ENCODE measurements at places on chromosomes 12 and 14. TPM values are rescaled to one million over a fixed set of nuclear protein-coding genes. Genes with fewer than 3 reads are reported as not detected.

DNA sequence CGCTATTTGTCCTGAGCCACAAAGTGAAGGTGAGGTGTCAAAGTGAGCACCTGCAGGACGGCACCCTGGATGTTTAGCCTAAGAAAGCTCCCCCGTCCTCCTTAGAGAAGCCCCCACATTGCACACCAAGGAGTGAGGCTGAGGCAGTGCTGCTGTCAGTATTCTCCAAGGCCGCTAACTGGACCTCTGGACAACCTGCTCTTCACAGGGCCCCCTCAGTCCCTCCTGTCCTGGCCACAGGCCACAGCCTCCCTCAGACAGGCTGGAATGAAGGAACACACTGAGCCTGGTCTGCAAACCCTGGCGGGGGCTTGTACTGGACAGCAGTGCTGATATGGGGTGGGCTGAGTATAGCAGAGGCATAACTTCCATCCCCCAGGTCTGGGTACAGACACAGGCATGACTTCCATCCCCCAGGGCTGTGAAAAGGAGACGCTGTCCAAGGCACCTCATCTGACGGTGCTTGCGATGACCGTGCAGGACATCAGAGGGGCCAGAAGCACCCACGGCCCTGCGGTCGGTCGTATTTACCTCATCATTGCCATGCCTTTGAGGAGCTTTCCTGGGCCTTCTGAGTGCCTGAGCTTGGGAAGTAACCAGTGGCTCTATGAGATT is 82.4 kb upstream of the DIO3 start:
- DNase-seq, result no peak

GRCh38 chr12:104048811-104049210 is 1.2 kb downstream of the GLT8D2 start:
- no peak for DNase-seq

Gene GPD1
- 21.5 TPM for total RNA-seq

DNA sequence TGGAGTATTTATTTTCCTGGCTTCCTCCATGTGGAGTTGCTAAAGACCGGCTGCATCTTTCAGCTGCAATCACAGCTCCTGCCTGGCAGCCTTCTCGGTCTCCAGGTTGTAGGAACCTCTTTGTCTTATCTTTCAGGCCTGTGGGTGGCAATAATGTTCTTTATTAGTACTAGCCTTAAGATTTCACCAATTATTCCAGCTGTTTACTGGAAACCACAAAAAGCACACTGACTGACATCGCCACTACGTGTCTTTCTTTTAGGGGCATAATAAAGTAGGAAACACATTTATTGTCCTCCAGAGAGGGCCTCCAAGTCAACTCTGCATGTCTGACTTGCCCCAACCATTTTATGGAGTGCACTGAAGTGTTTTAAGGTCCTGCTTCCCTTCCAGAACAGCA is 1116.5 kb upstream of the TMEM132C start:
- no peak for DNase-seq

- no peak for DNase-seq
These were observed 29.3 kb downstream of the NIN start for GRCh38 chr14:50801706-50802105.

GRCh38 chr14:68695326-68695768 is 97.5 kb downstream of the ZFP36L1 start:
- no peak for DNase-seq

Gene CRIP2
- 130 TPM for total RNA-seq

DNA sequence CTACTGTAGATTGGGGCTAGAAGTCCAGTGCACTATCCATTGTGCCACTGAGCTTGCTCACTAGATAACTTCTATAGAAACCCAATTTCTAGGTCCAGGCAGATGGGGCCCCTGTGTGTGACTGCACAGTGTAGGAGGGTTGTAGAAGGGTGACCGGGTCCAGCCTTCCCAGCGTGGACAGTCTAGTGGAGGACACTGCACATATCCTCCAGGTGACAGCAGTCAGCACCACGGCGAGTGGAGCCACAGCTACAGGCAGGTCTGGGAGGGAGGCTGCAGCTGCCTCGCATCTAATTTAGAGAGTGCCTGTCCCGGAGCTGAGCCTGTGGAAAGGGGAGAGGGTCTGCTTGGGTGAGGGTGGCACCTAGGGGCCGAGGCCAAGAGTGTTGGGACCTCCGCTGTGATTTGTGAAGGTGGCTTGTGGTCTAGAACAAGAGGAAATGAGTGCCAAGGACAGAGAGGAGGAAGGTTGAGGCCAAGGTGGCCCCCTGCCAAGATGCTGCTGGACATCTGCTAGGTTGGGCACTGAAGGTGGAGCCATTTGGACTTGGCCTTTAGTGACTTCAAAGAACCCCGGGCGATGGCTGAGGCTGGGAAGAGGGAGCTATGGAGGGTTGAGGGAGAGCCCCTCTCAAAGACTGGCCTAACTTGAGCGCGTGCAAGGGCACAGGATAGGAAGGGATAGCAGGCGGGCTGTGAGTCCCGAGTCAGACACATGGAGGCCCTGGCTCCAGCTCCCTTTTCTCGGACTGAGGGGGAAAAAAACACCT is 46.0 kb upstream of the TRAF3 start:
- no peak for DNase-seq

GRCh38 chr12:49627752-49628360 is 4.5 kb downstream of the PRPF40B start:
- no peak for DNase-seq

Gene PRH1
- total RNA-seq, result 13.8 TPM

Gene GPR33
- total RNA-seq, result not detected

GRCh38 chr12:55704824-55705718 is 2.6 kb downstream of the ITGA7 start:
- no peak for DNase-seq

DNA sequence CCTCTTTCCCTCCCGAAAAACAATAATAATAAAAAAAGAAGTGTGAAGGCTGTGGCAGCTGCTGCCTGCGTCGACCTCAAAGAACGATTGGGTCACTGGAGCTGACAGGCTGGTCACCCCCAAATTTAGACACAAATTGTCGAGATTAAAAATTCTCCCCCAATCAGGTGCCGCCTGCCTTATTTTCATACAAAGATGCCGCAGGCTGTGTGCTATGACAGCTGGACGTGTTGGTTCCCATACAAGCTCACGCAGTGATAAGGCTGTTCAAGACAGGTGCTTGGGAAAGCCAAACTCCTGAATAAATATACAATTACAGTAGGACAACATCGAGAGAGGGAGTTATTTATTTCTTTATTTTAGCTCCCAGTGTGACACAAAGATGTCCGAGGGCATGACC is 1041.8 kb downstream of the VRK1 start:
- no peak for DNase-seq

DNA sequence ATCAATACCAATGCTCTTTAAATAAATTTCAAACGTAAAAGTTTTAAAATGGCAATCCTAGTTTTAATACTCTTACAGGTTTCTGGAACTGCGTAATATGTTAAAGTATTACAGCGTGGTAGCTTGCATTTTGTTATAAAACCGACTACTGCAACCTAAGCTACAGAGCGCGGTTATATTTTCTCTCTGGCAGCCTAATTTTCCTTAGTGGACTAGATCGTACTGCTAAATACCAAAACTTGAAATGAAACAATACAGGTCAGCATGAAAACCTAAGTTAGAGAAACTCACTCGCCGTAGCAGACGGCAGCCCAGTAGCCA is 1.2 kb downstream of the CCDC92 start:
- no peak for DNase-seq

GRCh38 chr14:97848317-97848980 is 1051.3 kb downstream of the VRK1 start:
- DNase-seq, result peak; percentile 22

- peak; percentile 86 for DNase-seq
These were observed 34.9 kb upstream of the SPTSSA start for GRCh38 chr14:34496679-34497513.

DNA sequence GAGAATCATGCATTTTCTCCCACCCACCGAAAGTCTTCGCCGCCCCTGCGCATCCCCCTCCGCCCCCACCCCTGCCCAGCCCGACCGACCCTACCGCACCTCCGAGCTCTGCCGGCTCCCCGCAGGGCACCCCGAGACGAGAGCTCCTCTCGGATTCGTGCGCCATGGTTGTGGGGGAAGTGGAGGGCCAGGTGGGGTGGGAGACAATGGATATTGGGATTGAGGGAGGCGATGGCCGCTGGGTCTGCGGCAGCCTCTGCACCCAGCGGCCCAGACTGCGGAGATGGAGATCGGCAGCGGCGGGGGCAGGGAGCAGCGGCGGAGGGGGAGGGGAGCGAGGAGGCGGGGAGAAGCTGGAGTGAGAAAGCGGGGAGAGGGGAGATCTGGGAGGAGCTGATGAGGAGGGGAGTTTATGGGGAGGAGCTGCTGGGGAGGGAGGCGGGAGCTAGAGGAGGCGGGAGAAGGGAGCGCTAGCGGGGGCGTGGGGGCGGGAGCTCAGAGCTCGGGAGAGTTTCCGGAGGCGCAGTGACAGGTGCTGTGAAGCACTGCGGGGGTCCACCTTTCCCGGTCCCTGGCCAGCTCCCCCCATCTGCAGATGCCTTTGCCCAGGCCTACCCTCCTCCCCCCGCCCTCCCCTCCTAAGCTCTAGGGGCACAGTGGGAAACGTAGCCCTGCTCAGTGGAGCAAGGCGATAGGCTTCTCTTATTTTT is at the start of gene SALL2:
TSS of gene SALL2 (minus strand) at position 385 of the 710 bp plus-strand sequence. CDS start at position 166, 219 bp downstream.
- DNase-seq, result peak; percentile 47

GRCh38 chr14:77031759-77032490 is 3.4 kb upstream of the IRF2BPL start:
- DNase-seq, result no peak

Gene SRRM4
- 0.03 TPM for total RNA-seq

DNA sequence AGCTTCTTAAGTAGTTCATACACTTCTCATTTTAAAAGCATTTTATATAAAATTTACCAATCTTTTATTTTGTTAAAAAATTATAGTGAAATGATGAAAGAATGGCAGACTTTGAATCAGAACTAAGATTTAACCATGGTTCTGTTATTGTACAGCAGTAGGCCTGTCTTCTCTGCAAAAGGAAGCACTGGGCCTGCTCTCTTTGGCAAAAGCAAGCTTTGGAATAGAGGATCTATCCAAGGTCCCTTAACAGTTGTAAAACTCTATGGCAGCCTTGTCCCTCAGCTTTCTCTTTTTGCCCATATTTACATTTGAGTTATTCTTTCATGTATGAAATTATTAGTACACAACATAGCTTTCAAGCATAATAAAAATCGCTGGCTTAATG is 82.8 kb downstream of the PLEKHG7 start:
- no peak for DNase-seq

- no peak for DNase-seq
These were observed 6.1 kb upstream of the CDCA4 start for GRCh38 chr14:105026802-105027563.

DNA sequence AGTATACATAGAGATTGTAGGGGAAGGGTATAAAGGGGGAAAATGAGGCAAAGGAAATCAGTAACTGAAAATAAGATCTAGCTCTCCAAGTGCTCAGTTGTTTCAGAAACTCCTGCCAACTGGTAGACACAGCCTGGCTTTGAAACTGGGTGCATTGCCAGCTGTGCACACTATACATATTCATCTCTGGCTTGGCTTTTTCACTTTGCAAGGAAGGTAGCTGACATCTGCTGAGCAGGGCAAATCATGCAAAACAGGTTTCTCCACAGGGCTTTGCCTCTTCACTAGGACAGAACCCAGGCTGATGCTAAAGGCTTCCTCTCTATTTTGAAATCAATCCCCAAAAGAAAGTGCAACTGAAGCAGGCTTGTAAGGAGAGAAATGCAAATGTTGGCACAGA is 101.5 kb downstream of the HELB start:
- DNase-seq, result no peak

Gene GNG2
- total RNA-seq, result 14.2 TPM

Gene MIPOL1
- 12.3 TPM for total RNA-seq

GRCh38 chr14:34837801-34838322 is 37.3 kb downstream of the BAZ1A start:
- DNase-seq, result no peak

- DNase-seq, result no peak
These were observed 115.5 kb upstream of the PARP11 start for GRCh38 chr12:3988519-3989217.

DNA sequence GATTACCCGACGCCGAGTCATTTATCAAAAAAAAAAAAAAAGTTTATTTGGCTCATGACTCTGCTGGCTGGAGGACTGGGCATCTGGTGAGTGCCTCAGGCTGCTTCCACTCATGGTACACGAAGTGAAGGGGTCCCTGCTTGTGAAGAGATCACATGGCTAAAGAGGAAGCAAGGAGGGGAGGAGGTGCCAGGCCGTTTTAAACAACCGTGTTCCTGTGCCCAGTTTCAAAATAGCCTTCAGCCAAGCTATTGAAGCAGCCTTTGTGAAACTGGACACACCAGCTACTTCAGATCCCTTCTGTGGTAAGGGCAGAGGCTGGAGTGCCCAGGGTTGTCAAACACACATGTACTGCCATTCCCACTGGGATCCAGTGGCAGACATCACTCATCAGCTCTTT is 7.6 kb downstream of the POP5 start:
- DNase-seq, result no peak

Gene TDRD9
- 8.7 TPM for total RNA-seq

GRCh38 chr14:60723907-60724618 is at the start of gene SIX4:
SIX4 (minus strand) TSS chr14:60724351; CDS start chr14:60724074, 277 bp downstream.
- peak; percentile 70 for DNase-seq

DNA sequence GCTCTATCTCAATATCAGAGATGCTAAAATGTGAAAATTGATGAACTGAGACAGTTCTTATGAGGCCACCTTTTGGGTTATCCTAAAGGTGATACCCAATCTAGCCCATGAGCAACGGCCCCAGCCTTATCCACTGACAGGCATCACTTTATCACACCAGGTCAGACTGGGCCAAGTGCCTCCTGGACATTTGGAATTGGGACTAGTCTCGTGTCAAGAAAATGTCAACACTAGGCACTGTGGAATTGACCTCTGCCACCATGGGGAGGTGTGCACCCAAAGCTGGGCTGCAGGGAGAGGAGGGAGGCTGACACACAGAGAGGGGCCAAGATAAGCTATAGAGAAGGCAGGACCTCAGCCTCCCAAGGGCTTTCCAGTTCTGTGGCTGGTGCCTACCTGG is 78.5 kb upstream of the ZFP36L1 start:
- no peak for DNase-seq

- no peak for DNase-seq
These were observed 44.4 kb downstream of the PLEKHG7 start for GRCh38 chr12:92747151-92747550.

Gene TOMM20L
- total RNA-seq, result not detected

GRCh38 chr14:53608369-53608768 is 348.3 kb downstream of the BMP4 start:
- DNase-seq, result peak; percentile 55
